Activated CD8-positive, alpha-beta T cell treated with anti-CD3 and anti-CD28 coated beads, Interleukin-2, amount 10 ng/mL, durations not matched to agents 7 days and 5 days (primary cell): ENCODE measurements at places on chromosomes 11 and 22. TPM values are rescaled to one million over a fixed set of nuclear protein-coding genes. Genes with fewer than 3 reads are reported as not detected.

DNA sequence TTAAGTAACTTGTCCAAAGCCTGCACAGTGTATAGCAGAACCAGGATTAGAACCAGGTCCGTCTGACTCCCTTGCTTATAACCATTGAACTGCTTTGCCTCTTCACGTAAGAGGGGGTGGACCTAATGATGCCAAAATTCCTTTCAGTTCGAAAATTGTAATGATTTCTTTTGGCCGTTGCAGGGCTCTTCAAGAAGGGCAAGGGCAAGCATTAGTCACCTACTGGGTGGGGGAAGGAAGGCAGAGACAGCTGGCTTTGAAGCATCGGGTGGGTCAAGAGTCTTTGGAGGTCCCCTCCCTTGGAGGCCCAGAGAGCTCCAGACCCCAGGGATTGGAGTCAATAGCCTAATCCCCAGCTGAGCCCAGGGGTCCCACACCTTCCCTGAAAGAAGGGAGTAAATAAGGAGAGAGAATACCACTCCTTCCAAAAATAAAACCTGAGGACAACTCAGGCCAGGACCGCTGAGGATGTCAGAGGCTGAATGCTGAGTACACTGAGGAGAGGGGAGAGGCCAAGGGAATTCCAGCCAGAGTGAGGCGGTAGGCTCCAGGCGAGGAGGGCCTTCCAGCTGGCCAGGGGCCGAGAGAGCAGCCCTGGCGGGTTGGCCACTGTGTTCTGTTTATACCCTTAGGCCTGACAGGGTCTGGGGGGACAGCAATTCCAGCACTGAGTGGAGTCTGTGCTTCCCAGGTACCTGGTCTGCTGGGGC is 14.1 kb downstream of the CREB3L1 start:
- H3K27ac ChIP-seq: no peak overlapping the region
- DNase-seq: no peak
- peaks cover 15% of the 10 kb centered on the region for H3K27me3 ChIP-seq
- H3K4me3 ChIP-seq: no peak overlapping the region
- H3K4me1 ChIP-seq: peaks cover 7% of the 10 kb centered on the region
- no peaks in the 10 kb centered on the region for H3K36me3 ChIP-seq

The PELI3 gene
- total RNA-seq: 5.8 TPM

GRCh38 chr22:31870890-31871289 is 73.4 kb upstream of the YWHAH start:
- no peak overlapping the region for H3K27ac ChIP-seq
- no peak overlapping the region for H3K4me3 ChIP-seq
- peaks cover 14% of the 10 kb centered on the region for H3K4me1 ChIP-seq
- H3K36me3 ChIP-seq: peaks cover 32% of the 10 kb centered on the region

The GAL3ST1 gene
- total RNA-seq: not detected

- DNase-seq: no peak
- H3K36me3 ChIP-seq: no peaks in the 10 kb centered on the region
- H3K27me3 ChIP-seq: peaks cover 12% of the 10 kb centered on the region
- H3K27ac ChIP-seq: no peak overlapping the region
Measured at GRCh38 chr11:130830566-130830965, 85.7 kb downstream of the SNX19 start.

DNA sequence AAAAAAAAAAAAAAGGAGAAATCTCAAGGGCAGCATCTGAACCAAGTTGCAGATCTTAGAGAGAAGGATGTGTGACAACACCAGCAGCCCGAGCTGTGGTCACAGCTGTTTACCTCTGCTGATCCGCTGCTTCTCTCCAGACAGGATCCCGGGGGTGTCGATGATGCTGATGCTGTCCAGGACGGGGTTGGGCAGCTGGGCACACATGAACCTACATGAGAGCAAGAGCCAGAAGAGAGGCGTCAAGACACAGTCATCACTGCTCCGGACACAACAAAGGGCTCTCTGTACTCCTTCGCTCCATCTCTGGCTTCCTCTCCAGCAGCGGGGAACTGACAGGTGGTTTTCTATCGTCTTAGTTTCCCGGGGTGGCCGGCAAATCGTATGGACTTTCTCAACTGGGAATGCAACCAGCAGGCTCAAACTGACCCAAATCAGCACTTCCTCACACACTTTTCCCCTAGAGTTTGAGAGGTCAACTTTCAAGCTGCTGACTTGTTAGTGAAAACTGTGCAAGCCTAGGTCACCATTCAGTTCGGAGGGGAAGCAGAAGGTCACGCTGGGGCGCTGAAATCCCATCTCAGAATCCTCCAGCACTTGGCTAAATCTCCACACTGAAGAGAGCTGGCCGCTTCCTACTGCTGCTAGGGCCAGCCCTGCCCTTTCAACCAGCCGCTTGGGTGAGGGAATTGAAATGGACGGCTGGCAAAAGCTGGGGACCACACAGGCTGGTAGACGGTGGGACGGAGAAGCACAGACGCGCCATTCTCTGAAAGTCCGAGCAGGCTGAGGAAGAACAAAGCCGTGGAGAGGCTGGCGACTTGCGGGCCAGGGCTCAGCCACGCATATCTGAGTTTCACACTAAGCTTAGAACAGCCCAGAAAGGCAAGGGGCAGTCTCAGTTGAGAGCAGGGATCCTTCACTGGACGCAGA is 3.8 kb downstream of the EHD1 start:
- peaks cover 66% of the 10 kb centered on the region for H3K4me1 ChIP-seq
- H3K4me3 ChIP-seq: peak overlapping the region; percentile 98
- DNase-seq: peak; percentile 59
- H3K27ac ChIP-seq: peak overlapping the region; percentile 93

The PHETA2 gene
- total RNA-seq: 1.6 TPM

The OR8G1 gene
- total RNA-seq: not detected

The FIBIN gene
- total RNA-seq: not detected
